ENCODE measurements at places on chromosomes 6 and 20.

GRCh38 chr6:13863699-13864155 lies 49.4 kb upstream of the MCUR1 start:
- DNase-seq: no peak

GRCh38 chr6:44642870-44643522 lies 255.5 kb downstream of the CDC5L start:
- no peak for DNase-seq

GRCh38 chr6:40353197-40353966 lies 233.8 kb downstream of the LRFN2 start:
- no peak for DNase-seq

DNA sequence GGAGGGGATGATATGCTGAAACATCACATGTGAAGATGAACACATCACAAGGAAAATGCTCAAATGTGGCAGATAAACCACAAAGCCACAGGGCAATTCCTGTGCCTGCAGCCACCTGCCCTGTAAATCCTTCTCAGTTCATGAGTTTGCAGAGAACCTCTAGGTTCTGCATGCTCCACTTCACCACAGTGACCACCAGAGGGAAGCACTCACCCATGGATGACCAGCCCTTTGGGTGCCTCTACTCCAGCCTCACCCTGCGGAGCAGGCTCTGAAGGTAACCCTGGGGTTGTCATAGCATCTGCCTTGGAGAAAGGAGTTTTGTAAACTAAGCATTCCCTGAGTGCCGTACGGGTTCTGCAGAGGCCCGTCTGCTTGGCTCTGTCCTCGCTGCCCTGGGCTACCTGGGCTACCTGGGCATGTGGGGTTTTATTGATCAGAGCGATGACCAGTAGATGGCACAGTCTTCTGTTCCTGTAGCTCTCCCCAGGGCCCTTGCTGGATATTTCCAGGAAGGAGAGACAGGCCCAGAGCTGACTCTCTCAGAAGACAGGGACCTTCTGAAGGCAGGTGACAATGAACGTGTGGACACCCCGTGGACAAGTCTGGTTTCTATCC lies 31.7 kb upstream of the CST1 start:
- no peak for DNase-seq

DNA sequence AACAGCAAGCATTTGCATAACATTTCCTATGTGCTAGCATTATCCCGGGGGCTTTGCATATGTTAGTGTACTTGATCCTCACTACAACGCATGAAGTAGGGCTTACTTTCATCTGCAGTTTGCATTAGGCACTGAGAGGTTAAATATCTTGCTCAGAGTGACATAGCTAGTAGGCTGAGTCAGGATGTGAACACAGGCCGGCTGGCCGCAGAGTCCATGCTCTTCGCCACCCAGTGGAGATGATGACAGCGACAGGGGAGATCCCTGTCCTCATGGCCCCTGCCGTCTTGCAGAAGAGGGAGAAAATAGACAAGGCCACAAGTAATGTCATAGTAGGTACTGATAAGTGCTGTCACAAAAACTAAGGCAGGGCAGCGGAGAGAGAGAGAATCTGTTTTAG lies 46.9 kb downstream of the LYRM4 start:
- DNase-seq: no peak

DNA sequence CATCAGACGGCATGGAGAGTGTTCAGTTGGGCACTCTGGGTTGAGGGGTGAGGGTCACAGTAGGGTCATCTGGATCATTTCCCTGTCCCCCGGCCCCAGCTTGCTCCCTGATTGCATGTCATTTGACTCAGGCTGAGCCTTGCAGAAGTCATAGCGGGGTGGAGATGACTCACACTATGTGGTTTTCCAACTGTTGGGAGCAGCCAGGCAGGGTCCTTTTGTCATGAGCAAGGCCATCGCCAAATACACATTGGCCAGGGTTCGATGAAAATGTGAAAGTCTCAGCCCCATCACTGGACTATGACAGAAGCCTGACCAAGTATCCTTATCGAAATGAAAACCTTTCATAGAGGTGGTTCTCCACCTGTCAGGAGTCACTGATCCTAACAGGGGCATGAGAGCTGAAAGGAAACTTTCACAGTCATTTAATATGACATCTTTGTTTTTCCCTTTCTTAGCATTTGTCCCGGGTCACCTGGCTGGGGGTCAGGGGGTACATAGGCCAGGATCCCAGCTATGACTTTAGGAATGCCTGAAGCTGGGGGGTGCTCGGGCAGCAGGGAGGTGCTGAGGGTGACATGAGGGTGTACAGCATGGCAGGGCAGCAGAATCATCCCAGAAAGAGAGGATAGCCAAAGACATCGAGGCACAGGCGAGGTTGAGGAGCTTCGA lies 70.2 kb upstream of the CD93 start:
- DNase-seq: no peak

GRCh38 chr6:165833355-165833754 lies 170.3 kb upstream of the PDE10A start:
- no peak for DNase-seq

- no peak for DNase-seq
These were observed 84.9 kb upstream of the ASF1A start for GRCh38 chr6:118808793-118809638.

DNA sequence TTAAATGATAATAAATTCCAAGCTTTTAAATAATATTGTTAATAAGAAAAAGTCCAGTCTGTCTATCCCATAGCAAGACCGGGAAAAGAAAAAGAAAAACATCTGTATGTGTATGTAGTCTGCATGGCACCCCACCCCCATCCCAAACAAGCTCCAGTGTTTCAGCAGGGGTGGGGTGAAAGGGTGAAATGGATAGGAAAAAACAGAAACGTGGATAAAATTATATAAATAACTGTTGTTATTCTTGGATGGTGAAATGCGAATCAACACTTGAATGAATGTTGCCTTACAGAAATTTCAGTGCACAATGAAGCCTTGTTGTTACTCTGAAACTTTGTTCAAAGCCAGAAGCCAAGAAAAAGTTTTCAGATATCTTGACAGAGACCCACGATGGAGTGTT lies 31.4 kb downstream of the HAO1 start:
- no peak for DNase-seq

GRCh38 chr6:125728739-125729138 lies 20.7 kb upstream of the HEY2 start:
- no peak for DNase-seq

DNA sequence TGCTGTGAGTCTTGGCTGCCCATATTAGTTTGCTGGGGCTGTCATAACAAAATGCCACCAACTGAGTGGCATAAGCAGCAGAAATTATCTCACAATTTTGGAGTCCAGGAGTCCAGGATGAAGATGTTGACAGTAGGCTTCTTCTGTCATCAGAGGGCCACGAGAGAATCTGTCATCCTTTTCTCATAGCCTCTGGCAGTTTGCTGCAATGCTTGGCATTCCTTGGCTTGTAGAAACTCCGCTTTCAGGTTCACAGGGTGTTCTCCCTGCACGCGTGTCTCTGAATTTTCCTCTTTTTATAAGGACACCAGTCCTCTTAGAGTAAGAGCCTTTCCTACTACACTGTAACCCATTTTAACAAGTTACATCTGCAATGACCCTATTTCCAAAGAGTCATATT lies 838.4 kb downstream of the TFAP2A start:
- no peak for DNase-seq

GRCh38 chr6:16306334-16306733 lies 67.9 kb downstream of the GMPR start:
- DNase-seq: no peak

- no peak for DNase-seq
These were observed 14.3 kb downstream of the SULF2 start for GRCh38 chr20:47770935-47771334.

DNA sequence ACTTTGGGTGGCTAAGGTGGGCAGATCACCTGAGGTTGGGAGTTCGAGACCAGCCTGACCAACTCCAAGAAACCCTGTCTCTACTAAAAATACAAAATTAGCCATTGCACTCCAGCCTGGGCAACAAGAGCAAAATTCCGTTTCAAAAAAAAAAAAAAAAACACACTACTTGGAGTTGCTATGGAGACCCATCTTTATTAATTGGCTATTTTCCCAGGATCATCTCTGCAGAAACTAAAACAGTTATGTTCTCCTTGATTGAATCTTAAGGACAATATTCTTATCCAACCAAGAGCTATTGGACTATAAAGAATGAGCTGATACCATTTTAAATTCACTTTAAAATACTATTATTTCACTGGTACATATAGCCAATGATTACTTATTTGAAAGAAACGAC lies 14.7 kb downstream of the AKIRIN2 start:
- no peak for DNase-seq

DNA sequence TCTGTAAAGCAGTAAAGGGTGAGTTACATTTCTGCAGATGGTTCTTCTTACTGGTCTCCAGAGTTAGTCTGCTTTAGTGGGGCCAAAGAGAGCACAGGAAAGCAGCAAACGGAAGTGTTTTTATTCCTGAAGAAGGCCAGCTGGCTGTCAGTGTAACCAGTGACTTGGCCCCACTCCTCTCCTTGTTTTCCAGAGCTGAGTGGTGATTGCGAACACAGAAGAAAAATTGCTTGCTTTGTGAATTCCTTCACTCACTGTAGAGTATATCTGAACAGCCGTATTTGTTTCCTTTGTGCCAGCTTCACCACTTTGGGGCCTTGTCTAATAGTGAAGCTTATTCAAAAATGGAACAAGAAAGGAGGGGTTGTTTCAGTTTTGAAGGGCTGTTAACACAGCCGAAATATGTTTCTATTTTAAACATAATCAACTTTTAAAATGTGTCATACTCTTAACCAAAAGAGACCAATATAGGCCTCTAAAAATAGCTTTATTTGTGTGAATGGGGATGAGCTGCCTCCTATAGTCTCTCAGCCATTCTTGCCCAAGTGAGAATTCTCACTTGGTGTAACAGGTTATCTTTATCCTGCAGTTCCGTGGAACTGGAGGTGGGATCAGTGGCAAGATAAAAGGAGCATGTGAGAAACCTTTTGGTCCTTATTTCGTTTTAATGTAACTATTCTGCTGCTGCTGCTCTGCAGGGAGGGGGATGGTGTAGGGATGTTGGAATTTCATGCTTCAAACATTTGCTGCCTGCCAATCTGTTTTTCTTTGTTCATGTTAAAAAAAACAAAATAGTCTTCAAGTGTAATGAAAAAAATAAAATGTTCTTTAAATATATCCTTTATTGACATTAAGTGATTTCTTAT lies 37.8 kb downstream of the ZC2HC1B start:
- DNase-seq: no peak

GRCh38 chr20:1505361-1505760 lies 14.1 kb upstream of the SIRPB2 start:
- no peak for DNase-seq

DNA sequence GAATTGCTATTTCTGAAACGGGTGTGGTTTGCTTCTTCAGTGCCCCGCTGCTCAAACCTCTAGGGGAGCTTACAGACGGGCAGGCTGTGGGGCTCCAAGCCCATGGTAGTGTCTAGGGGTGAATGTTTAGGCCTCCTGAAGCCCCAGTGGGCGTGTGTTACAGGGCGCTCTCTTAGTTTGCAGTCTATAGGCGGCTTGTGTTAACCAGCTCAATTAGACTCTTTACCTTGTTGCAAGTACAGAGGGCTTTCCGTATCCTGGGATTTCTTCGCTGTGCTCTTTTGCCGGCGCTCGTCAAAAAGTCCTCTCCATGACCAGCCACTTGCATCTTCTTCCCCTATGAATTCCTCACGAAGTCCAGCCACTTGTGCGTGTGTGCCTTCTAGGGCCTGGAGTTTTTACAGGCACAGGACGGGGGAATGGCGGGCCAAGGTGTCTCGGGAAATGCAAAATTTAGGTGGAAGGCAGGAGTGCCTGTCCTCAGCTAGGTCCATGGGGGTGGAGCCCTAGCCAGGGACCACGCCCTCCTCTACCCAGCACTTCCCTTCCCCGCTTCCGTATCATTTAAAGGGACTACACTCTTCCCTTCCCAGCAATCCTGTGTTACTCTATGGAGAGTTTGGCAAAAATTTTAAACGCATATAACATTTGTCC lies 94.5 kb downstream of the HTR1B start:
- no peak for DNase-seq

DNA sequence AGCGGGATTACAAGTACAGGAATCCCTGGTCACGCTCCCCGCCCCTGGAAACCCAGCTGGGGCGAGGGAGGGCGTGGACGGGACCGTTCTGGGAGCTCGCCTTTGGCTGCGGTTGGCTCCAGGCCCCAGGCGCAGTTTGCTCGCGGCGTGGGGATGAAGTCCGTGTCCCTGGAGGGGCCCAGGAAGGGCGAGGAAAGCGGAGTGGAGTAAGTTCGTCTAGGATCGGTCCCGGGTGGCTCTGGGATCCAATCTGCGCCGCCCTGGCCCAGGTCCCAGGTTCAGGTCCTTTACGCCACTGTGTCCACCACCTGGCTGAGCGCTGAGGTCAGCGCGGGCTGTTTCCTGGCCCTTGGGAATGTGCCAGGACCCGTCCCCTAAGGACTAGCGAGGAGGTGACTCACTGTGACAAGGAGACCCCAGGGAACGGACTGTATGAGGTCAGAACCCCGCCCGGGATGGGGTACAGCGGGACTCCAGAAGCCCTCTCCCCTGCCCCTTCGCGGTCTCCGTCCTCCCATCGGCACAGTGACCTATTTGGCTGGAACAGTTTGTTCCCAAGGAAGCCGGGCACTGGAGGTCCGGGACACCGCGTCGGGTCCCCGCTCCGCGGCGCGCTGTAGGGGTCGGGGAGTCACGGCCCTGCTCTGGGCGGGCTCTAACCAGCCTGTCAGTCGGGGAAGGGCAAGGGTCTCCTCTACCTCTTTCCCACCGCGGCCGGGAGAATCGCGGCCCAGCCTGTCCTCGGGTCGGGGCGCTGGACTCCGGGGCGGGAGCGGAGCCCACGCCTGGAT lies 724 bp downstream of the CDKN1A start:
- no peak for DNase-seq

GRCh38 chr6:36605560-36606391 lies 11.6 kb downstream of the SRSF3 start:
- no peak for DNase-seq

GRCh38 chr6:135022050-135022697 lies 32.4 kb downstream of the HBS1L start:
- no peak for DNase-seq

GRCh38 chr6:118288355-118289124 lies 259.6 kb upstream of the PLN start:
- no peak for DNase-seq

DNA sequence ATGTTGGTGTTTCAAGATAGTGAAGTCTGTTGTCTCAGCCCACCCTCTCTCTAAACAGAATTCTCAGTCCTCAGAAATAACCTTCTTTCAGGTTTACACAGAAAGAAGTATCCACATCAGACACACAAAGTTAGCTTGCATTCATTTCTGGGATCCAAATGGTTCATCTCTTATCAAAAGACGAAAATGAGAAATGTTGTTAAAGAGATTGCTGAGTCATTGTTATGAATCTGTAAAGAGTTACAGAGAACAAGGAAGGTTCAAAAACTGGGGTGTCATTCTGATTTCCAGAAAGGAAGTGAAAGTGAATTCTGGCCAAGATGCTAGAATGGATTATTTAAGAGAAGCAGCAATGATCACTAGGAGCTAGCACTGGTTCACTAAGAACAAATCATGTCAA lies 90.5 kb upstream of the ATXN1 start:
- DNase-seq: no peak

DNA sequence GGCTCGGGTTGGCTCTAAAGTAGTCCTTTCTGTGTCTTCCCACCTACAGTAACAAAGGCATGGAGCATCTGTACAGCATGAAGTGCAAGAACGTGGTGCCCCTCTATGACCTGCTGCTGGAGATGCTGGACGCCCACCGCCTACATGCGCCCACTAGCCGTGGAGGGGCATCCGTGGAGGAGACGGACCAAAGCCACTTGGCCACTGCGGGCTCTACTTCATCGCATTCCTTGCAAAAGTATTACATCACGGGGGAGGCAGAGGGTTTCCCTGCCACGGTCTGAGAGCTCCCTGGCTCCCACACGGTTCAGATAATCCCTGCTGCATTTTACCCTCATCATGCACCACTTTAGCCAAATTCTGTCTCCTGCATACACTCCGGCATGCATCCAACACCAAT lies 291.2 kb downstream of the ESR1 start:
- DNase-seq: no peak

- no peak for DNase-seq
These were observed 582.6 kb upstream of the MMS22L start for GRCh38 chr6:97865612-97866011.

Measured in stimulated activated CD4-positive, alpha-beta T cell treated with anti-CD3 and anti-CD28 coated beads, Interleukin-1b, Interleukin-23, amount 100 ng/mL, for 1 hour (primary cell).